ENCODE measurements at places on chromosomes 7 and 10.

DNA sequence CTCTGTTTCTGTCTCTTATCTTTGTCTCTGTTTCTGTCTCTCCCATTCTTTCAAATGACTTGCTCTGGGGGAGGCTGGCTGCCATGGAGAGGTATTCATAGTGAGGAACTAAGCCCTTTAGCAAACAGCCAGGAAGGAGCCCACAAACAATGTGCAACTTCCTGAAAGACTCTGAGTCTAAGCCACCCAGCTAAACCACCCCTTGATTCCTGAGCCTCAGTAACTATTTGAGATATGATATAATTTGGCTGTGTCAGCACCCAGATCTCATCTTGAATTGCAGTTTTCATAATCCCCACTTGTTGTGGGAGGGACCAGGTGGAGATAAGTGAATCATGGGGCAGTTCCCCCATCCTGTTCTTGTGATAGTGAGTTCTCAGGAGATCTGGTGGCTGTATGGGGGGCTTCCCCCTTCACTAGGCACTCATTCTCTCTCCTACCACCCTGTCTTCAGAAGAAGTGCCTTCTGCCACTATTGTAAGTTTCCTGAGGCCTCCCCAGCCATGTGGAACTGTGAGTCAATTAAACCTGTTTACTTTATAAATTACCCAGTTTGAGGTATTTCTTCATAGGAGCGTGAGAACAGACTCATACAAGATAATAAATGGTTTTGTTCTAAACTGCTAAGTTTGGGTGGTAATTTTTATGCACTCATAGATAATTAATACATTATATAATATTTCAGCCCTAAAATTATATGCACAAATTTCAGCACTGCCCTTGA lies 121.2 kb upstream of the FOXP2 start:
- H3K4me3 ChIP-seq: no peak overlapping the region
- H3K27me3 ChIP-seq: no peaks in the 10 kb centered on the region
- no peaks in the 10 kb centered on the region for H3K36me3 ChIP-seq
- DNase-seq: no peak

DNA sequence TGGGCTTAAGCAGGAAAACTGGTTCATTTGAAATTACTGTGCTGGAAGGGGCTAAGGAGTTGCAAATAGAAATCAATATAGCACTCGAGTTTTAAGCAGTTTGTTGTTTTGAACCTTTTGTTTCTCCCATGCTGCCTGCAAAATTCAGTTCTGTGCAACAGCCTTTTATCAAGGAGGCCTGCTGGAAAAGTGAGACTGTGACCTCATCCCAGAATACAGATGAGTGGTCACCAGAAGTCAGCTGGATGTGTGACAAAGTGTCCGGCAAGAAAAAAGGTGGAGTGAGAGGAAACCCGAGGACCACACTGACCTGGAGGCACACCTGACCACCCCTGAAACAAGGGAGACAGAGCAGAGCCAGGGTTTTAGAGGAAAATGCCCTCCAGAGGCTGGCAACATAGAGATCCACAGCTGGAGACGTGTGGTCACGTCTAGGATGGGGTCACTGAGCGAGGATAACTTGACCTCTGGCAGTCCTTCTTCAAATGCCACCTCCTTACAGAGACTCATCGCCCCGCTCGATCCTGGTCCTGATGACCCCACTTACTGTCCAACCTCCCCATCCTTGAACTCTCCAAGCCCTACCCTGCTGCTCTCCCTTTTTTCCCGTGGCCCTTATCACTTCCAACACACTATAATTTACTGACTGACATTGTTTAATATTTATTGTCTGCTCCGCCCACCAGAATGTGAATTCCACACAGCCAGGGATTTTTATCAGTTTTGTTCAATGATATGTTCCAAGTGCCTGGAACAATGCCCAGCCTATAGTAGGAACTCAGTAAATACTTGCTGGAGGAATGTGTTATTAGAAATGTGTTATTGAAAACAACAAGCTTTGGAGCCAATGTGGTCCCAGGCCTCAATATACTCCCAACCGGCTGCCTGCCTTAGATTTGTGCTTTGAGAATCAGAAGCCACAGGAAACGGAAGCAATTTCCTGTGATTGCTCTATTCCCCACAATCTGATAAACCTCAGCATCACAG lies 243.8 kb downstream of the GLI3 start:
- no peak overlapping the region for H3K4me3 ChIP-seq
- peaks cover 9% of the 10 kb centered on the region for H3K4me1 ChIP-seq
- no peaks in the 10 kb centered on the region for H3K27me3 ChIP-seq

- no peak overlapping the region for H3K27ac ChIP-seq
- H3K27me3 ChIP-seq: no peaks in the 10 kb centered on the region
- peaks cover 3% of the 10 kb centered on the region for H3K4me1 ChIP-seq
- no peaks in the 10 kb centered on the region for H3K36me3 ChIP-seq
- no peak for DNase-seq
- no peak overlapping the region for H3K4me3 ChIP-seq
Measured at GRCh38 chr7:112358513-112358912, 91.7 kb upstream of the IFRD1 start.

DNA sequence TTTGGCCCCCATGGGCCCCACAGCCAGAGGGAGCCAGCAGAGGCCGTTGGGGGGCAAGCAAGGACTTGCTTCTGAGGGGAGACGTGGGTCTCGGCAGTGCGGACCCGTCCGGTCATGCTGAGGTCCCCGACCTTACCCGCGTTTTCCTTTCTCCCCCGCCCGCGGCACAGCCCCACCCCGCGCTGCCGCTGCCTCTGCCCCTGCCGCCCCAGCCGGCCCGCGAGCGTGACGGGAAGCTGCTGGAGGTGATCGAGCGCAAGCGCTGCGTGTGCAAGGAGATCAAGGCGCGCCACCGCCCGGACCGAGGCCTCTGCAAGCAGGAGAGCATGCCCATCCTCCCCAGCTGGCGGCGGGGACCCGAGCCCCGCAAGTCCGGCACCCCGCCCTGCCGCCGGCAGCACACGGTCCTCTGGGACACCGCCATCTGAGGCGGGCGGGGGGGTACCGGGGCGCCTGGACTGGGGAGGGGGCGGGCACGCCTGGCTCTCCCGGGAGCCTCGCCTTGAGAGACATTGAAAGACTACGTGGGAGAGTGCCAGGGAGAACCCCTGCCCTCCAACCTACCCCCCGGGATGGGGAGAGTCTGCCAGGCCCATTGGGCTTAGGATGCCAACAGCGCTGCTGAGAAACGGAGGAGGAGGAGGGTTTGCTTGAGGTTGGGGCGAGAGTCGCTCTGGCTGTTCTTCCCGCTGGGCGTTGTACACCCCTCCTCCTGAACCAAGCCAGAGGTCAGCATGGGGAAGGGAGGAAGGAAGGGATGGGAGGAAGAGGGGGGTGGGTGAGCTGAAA lies 9.9 kb downstream of the NYAP1 start:
- no peak overlapping the region for H3K27ac ChIP-seq
- H3K36me3 ChIP-seq: no peaks in the 10 kb centered on the region
- no peaks in the 10 kb centered on the region for H3K27me3 ChIP-seq
- no peaks in the 10 kb centered on the region for H3K4me1 ChIP-seq
- peak overlapping the region; percentile 32 for H3K4me3 ChIP-seq
- no peak for DNase-seq

GRCh38 chr10:84097787-84098353 lies 41.4 kb upstream of the GHITM start:
- H3K4me3 ChIP-seq: no peak overlapping the region
- no peaks in the 10 kb centered on the region for H3K4me1 ChIP-seq
- no peak overlapping the region for H3K27ac ChIP-seq
- DNase-seq: no peak
- no peaks in the 10 kb centered on the region for H3K36me3 ChIP-seq

GRCh38 chr7:41803569-41803968 lies 100.7 kb upstream of the INHBA start:
- H3K4me3 ChIP-seq: no peak overlapping the region
- H3K27me3 ChIP-seq: no peaks in the 10 kb centered on the region
- H3K27ac ChIP-seq: no peak overlapping the region
- no peaks in the 10 kb centered on the region for H3K4me1 ChIP-seq
- H3K36me3 ChIP-seq: no peaks in the 10 kb centered on the region

- no peak overlapping the region for H3K27ac ChIP-seq
- peak overlapping the region; percentile 52 for H3K4me3 ChIP-seq
- no peak for DNase-seq
- peaks cover 11% of the 10 kb centered on the region for H3K27me3 ChIP-seq
Measured at GRCh38 chr7:101179117-101179516, 976 bp downstream of the NAT16 start.

DNA sequence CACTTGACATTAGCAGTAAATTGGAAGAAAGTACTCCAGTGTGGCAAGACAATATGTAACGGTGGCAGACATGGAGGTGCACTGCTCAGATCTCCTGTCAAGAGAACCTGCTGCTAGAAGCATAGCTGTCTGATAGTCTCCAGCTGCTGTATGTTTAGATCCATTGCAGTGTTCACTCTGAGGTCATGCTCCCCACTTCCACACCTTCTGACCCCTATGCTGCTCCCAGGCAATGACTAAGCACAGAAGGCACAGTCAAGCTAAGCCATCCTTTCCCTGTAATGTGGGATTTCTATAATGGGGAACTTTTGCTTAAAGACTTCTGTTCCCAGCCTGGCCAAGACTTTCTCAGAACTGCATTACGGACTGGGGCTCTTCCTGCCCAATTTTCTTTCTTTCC lies 315.8 kb downstream of the HPSE2 start:
- no peak for DNase-seq
- H3K4me1 ChIP-seq: no peaks in the 10 kb centered on the region
- no peaks in the 10 kb centered on the region for H3K27me3 ChIP-seq
- no peak overlapping the region for H3K4me3 ChIP-seq
- no peaks in the 10 kb centered on the region for H3K36me3 ChIP-seq
- no peak overlapping the region for H3K27ac ChIP-seq

- H3K27ac ChIP-seq: no peak overlapping the region
- H3K4me1 ChIP-seq: no peaks in the 10 kb centered on the region
- DNase-seq: no peak
- H3K36me3 ChIP-seq: no peaks in the 10 kb centered on the region
Measured at GRCh38 chr10:3217301-3217700, 44.7 kb upstream of the PITRM1 start.

DNA sequence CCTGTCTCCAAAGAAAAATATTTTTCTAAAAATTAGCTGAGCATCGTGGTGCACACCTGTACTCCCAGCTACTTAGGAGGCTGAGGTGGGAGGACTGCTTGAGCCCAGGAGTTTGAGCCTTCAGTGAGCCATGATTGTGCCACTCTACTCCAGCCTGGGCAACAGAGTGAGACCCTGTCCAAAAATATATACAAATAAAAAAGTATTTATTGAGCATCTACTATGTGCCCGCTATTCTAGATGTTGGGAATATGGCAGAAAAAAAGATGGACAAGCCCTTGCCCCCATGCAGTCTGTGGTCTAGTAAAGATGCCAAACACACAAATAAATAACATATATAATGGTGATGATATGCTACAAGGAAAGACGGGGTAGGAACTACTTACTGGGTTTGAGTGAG lies 4.3 kb upstream of the STX1A start:
- H3K4me3 ChIP-seq: no peak overlapping the region
- no peaks in the 10 kb centered on the region for H3K27me3 ChIP-seq
- no peak for DNase-seq
- peaks cover 2% of the 10 kb centered on the region for H3K4me1 ChIP-seq
- no peaks in the 10 kb centered on the region for H3K36me3 ChIP-seq

DNA sequence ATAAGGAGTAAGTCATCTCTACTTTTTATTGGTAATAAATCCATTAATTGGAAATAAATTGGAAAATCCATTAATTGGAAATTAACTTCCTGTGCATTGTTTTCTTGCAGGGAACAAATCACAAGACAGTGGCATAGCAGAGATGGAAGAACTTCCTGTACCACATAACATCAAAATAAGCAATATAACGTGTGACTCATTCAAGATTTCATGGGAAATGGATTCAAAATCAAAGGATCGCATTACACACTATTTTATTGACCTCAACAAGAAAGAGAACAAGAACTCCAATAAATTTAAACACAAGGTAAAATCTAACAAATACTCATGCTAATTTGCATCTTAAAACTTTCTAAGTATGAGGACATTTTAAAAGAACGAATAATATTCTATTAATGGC lies 57.8 kb downstream of the PHYHIPL start:
- no peaks in the 10 kb centered on the region for H3K36me3 ChIP-seq
- H3K27ac ChIP-seq: no peak overlapping the region
- no peak overlapping the region for H3K4me3 ChIP-seq
- no peaks in the 10 kb centered on the region for H3K4me1 ChIP-seq
- no peak for DNase-seq

- H3K36me3 ChIP-seq: no peaks in the 10 kb centered on the region
- DNase-seq: no peak
- no peaks in the 10 kb centered on the region for H3K27me3 ChIP-seq
- H3K27ac ChIP-seq: no peak overlapping the region
- H3K4me3 ChIP-seq: no peak overlapping the region
Measured at GRCh38 chr7:71470830-71471229, 338.9 kb downstream of the GALNT17 start.

DNA sequence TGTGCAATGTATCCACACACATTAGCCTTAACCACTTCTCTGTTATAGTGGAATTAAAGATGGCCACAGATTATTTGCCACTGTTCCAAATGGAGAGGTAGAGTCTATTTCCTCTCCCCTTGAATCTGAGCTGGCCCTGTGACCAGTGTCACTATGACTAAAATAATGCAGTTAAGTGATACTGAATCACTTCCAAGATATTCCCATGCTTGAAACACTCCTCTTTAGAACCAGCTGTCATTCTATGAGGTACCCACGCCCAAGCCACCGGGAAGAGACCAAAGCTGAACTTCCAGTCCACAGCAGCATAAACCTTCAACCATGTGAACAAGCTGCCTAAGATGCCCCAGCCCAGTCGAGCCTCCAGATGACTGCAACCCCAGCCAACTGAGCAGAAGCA lies 2.1 kb upstream of the DHX32 start:
- H3K27me3 ChIP-seq: no peaks in the 10 kb centered on the region
- no peaks in the 10 kb centered on the region for H3K4me1 ChIP-seq
- no peaks in the 10 kb centered on the region for H3K36me3 ChIP-seq
- no peak overlapping the region for H3K4me3 ChIP-seq
- DNase-seq: no peak
- H3K27ac ChIP-seq: no peak overlapping the region
